ENCODE measurements at places on chromosomes 7 and 10.

DNA sequence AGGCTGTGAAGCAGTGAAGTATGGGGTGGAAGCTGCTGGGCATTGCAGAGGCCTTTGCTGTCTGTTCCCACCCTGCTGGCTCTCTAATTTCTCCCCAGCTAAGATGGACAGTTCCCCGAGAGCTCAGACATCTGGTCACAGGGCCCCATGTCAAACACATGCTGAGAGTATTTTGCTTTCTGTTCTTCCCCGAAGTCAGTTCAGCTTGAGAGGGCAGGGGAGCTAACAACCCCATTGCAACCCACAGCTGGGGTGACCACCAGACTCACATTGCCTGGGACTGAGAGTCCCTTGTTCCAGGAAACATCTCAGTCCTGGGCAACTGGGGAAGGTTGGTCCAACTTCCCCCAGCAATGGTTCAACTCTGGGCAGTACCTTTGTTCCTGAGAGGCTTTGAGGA lies 52.8 kb downstream of the ABCA13 start:
- DNase-seq = no peak

GRCh38 chr7:43658718-43659548 lies 70.4 kb downstream of the COA1 start:
- DNase-seq = no peak

DNA sequence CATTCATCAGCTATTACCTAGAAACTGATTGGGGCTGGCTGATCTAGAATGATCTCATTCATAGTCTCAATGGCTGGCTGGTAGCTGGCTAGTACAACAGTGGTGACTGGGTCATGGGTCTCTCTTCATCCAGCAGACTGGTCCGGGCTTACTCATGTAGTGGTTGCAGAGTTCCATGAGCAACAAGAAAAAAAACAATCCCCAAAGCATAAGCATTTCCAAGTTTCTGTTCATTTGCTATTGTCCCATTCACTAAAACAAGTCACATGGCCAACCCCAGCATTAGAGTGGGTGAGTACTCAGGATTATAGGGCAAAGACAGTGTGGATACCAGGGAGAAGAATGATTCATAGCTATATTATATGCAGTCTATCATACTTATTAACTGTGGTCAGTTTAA lies 85.2 kb upstream of the SEMA3C start:
- no peak for DNase-seq

GRCh38 chr7:7834761-7835160 lies 116.4 kb upstream of the RPA3 start:
- DNase-seq = no peak

GRCh38 chr7:94420328-94420727 lies 25.6 kb downstream of the COL1A2 start:
- DNase-seq = no peak

DNA sequence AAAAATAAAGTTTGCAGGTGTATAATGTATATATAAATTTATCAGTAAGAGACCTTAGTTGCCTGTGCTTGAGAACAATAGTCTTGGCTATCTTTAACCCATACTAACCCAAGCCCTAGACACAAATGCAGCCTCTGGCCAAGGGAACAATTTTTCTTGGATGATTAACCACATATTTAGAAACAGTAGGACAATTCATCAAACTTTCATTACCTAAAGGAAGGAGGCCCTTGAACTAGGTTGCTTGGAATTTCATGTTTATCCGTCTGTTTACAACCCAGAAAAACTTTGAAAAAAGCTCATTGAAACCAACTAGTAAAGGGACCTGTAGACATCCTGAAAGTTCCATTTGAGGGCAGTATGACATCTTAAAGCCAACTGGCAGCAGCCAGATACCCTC lies 8.9 kb upstream of the ERLIN1 start:
- no peak for DNase-seq

DNA sequence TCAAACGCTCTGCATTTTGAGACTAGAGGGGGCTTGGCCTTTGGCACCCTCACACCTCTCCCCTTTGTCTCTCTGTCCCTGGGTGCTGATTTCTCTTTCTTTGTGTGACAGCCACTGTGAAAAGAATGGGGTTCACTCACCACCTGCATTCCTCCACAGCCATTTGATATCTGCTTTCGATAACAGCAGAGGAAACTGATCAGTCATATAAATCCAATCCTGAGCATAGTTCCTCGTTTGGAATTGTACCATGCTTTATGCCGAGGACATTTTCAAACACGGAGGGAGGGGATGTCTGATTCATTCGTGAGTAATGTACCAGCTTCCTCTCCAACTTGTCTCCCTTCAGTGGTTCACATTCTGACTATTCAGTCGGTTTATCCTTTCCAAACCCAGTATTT lies 15.8 kb downstream of the MET start:
- no peak for DNase-seq

GRCh38 chr7:96189129-96189820 lies 132.6 kb downstream of the SLC25A13 start:
- no peak for DNase-seq

GRCh38 chr10:95423164-95424005 lies 132.6 kb upstream of the PDLIM1 start:
- no peak for DNase-seq

- no peak for DNase-seq
Measured at GRCh38 chr7:42407021-42407710, 170.2 kb upstream of the GLI3 start.

GRCh38 chr7:82183634-82184033 lies 259.9 kb downstream of the CACNA2D1 start:
- DNase-seq = no peak

DNA sequence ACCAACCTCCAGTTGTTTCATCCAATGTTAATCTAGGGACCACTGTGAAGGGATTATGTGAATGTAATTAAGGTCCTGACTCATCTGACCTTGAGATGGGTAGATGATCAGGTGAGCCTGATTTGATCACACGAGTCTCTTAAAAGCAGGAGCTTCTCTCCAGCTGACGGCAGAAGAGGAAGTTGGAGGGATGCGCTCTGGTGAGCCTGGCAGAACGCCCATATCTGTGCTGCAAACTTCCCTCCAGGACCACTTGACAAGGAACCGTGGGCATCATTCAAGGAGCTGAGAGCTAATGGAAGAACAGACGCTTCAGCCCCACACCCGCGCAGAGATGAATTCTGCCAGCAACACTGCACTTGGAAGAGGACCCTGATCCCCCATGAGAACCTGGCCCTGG lies 642.4 kb downstream of the TNS3 start:
- DNase-seq = no peak

DNA sequence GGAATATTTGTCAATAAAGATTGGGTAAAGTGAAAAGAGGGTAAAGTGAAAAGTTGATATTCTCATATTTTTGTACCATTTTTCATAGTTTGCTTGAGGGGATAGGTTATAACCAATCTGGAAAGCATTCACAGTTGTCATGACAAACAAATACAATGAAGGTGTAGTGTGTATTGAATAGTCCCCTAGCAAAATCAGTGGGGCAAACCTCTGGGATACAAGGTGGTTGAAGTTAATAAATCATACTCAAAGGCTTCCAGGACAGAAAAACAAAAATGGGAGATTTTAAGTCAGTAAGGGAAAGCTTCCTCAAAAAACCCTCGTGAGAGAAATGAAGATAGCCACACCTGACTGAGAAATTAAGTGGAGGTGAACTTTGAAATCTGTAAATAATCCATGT lies 39.4 kb downstream of the PHTF2 start:
- DNase-seq = no peak

DNA sequence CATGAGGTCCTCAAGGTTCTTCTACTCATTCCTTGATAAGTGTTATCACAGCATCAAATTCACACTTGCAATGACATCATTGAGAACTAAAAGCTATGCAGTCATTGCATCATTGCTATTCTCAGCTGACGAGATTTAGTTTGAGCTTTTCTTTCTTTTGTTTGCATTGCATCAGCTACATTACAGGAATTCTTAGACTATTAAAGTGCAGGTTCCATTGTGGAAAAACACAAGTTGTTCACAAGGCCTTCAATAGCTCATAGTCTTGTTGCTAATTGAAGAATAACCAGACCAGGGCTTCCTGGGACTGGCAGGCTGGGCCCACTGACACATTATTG lies 139.3 kb downstream of the CXCL12 start:
- DNase-seq = no peak

DNA sequence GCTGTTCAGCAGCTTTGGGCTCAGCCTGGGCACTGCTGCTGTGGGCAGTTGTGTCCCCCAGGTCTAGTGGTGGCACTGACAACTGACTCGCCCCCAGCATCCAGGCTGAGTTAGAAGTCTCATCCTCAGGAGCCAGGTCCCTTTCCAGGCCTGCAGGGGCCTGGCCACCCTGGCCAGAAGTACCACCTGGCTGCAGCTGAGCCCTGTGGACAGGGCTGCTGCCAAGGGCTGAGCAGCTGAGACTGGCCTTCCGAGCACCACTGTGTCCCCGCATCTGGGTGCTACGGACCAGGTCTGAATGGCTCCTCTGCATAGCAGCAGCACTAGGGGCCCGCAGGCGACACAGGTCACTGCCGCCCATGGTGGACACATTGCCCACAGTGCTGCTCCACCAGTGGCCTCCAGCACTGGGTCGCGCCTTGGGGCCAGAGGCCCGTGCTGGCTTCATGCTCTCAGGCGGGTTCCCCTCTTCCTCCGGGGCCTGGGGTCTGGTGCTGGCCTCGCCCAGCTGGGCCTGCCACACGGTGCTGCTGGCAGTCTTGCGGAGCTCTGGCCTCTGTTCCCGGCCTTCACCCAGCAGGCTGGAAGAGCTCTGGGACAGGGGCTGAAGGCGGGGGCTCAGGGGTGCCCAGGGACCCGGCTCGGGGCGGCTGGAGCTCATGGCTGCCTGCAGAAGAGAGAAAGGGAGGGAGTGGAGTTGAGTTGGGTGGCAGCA lies 6.2 kb downstream of the GPRIN2 start:
- no peak for DNase-seq

DNA sequence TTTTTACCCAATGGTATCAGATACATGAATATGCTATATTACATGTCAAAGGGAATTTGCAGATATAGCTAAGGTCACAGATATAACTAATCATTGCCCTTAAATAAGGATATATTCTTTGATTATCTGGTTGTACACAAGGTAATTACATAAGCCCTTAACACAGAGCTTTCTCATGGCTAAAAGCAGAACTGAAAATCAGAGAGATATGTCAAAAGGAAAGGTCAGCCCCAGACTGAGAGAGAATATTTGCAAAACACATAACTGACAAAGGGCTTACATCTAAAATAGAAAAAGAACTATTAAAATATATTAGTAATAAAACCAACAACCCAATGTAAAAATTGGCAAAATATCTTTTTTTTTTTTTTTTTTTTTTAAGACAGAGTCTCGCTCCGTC lies 1029.5 kb upstream of the LRRN3 start:
- no peak for DNase-seq

- no peak for DNase-seq
Measured at GRCh38 chr10:3435671-3436070, 263.1 kb upstream of the PITRM1 start.

DNA sequence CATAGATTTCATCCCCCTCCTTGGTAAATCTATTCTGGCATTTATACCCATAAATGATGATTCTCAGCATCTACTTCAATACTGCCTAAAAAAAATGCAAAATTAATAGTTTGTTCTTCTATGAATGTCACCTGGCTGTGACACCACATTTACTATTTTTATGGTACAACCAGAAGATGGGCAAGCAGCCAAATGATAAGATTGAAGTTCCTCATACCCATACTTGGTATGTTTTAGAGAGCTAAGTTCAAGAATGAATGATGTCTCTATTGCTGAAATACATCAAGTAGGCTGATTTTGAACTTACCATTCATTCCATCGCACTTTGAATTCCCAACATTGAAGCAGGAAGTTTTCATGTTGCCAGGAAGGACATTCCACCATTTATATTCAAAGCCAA lies 134.2 kb downstream of the ELAPOR2 start:
- DNase-seq = no peak

DNA sequence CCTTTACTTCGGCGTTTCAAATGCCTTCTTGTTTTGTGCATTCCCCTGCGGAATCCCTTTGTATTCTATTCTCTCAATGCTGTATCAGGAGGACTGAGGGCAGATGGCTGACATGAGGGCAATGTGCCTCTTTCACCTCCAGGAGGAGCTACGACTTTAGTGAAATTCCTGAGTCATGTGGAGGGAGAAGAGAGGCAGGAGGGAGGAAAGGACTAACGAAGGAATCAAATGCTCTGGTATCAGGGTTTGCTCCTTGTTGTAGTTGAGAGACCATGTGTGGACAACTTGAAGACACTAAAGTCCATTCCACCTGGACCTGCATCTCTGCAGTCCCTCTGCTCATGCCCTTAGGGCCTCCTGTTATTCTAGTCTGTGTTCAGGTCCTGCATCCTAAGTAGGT lies 40.2 kb upstream of the PRSS58 start:
- no peak for DNase-seq

GRCh38 chr7:33276325-33276724 lies 147.0 kb downstream of the BBS9 start:
- DNase-seq = no peak

DNA sequence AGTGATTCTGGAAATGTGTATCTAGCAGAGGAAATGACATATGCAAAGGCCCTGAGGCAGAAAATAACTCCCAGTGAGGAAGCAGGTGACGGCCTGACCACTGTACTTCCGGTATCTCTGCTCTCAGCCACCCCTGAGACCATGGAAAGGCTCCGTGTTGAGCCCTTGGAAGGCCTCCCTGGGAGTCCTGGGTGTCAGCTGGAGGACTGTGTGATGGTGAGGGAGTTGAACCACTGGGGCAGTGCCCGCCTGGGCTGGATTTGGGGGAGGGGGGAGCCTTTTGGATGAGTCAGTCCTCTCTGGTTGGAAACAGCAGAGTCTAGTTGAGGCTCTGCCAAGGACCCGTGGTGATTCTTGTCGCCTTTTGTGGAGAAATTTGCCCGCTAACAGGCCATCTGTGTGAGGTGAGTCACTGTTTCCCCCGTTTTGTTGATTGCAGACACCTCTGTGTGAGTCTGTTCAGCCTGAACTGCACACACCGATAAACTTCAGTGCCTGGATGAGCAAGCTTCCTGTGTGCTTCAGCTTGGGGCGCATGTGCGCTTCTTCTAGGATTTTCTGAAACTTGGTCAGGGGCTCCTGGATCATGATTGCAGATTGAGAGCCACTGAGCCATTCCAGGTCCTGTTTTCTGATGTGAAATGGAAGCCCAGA lies 98.6 kb downstream of the GRK5 start:
- DNase-seq = peak; percentile 75

GRCh38 chr7:10237306-10237705 lies 736.4 kb upstream of the PHF14 start:
- DNase-seq = no peak

GRCh38 chr10:100677290-100677945 lies 68.0 kb upstream of the PAX2 start:
- no peak for DNase-seq

DNA sequence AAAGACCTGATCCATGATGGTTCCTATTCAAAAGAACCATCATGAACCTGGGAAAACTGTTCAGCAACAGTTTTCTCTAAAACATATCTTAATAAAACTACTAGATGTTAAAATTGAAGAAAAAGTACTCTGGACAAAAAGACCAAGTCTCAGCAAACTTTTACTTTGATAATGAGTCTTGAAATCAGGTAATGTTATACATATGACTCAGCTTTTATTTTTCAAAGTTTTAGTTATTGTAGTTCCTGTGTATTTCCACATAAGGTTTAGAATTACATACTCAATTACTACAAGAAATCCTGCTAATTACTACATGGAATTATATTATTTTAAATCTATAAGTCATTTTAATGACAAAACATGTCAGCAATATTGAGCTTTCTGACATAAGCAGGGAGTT lies 42.2 kb downstream of the ZNF33B start:
- DNase-seq = no peak

GRCh38 chr7:25821225-25821624 lies 330.8 kb upstream of the NFE2L3 start:
- no peak for DNase-seq

All from stimulated activated CD8-positive, alpha-beta memory T cell treated with anti-CD3 and anti-CD28 coated beads, Interleukin-4, amount 100 ng/mL, for 24 hours (primary cell).